Endothelial cell of umbilical vein (primary cell): ENCODE measurements at places on chromosomes 11 and 22. TPM values are rescaled to one million over a fixed set of nuclear protein-coding genes. Genes with fewer than 3 reads are reported as not detected.

OMP gene
- total RNA-seq, result 0.76 and 0.80 TPM in 2 replicates

TMEM151A gene
- not detected in 2 replicates for total RNA-seq

APOL1 gene
- total RNA-seq, result 9.3 and 14.1 TPM in 2 replicates

SLC5A1 gene
- total RNA-seq, result not detected in 2 replicates

CRYAB gene
- total RNA-seq, result not detected in 2 replicates

C22orf23 gene
- total RNA-seq, result 0.44 and 0.46 TPM in 2 replicates

KCTD14 gene
- 1.1 and 1.8 TPM in 2 replicates for total RNA-seq

CTNND1 gene
- total RNA-seq, result 268 and 285 TPM in 2 replicates

PLET1 gene
- total RNA-seq, result not detected in 2 replicates

AMPD3 gene
- 1.7 and 2.5 TPM in 2 replicates for total RNA-seq

LRRC4C gene
- not detected in 2 replicates for total RNA-seq

OR52E8 gene
- not detected in 2 replicates for total RNA-seq

OR4D5 gene
- not detected in 2 replicates for total RNA-seq

CBX7 gene
- total RNA-seq, result 5.1 and 7.1 TPM in 2 replicates

WNT11 gene
- not detected in 2 replicates for total RNA-seq

IFITM10 gene
- total RNA-seq, result 0.62 and 0.66 TPM in 2 replicates
